Urinary bladder (tissue), 4 donors: ENCODE measurements at places on chromosomes 7 and 10. TPM values are rescaled to one million over a fixed set of nuclear protein-coding genes. Genes with fewer than 3 reads are reported as not detected.
A peak's percentile ranks its signal among the peaks of the same experiment; 100 is the strongest.

Gene SLC25A28
- 28.5 TPM for total RNA-seq

GRCh38 chr10:103207141-103207540 is 14.1 kb upstream of the NT5C2 start:
- no peak for DNase-seq

Gene NUTM2D
- 1.5 TPM for total RNA-seq

Gene NEURL1
- 5.2 TPM for total RNA-seq

- DNase-seq, result no peak
These were observed 149.5 kb upstream of the LRGUK start for GRCh38 chr7:133977409-133978274.

DNA sequence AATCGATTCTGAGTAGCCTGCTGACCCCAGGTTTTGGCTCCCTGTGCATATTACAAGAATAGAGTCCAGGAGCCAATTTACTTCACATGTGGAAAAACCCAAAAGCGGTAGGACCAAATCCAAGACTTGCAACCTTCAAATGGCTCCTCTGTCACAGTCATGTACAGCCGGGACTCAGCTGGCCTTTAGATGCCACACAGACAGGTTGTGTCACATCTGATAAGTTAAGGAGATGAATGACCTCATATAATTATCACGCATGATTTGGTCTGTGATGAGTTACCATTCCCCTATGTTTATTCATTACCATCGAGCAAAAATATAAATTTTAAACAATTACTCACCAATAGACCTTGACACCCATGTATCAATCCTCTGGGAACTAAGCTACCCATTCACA is 14.2 kb downstream of the CACNA2D1 start:
- DNase-seq, result no peak

Gene UCN3
- not detected for total RNA-seq

DNA sequence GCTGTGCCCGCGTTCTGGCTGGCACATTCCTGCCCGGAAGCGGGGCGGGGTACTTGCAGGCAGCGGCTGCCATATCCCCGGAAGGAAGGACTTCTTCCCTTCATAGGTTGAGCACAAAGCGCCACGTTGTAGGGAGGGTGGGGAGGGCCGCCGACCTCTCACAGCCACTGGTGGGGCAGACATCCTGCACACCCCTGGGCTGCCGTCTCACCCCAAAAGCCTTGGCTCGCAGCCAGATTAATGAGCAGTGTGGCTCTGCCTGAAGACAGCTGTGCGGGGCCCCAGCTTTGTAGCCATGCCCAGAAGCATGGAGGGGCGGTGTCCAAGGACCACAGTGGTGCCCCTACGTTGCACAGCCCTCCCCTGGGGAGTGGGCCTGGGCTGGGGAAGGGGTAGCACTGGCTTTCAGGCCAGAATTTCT is 54.3 kb upstream of the DPYSL4 start:
- no peak for DNase-seq

DNA sequence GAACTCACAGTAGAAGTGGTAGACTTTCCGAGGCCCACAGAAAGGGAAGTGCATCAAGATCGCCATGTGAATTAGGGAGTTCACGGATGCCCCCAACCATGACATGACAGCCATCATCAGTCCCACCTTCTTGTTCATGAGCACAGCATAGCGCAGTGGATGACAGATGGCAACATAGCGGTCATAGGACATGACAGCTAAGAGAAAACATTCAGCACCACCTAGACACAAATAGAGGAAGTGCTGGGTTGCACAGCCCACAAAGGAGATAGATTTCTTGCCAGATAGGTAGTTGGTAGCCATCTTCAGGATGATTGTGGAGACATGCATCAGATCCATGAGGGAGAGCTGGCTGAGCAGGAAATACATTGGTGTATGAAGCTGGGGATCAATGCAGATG is 342 bp downstream of the OR2AE1 start:
- no peak for DNase-seq

Gene SPDYE2
- total RNA-seq, result 0.16 TPM

DNA sequence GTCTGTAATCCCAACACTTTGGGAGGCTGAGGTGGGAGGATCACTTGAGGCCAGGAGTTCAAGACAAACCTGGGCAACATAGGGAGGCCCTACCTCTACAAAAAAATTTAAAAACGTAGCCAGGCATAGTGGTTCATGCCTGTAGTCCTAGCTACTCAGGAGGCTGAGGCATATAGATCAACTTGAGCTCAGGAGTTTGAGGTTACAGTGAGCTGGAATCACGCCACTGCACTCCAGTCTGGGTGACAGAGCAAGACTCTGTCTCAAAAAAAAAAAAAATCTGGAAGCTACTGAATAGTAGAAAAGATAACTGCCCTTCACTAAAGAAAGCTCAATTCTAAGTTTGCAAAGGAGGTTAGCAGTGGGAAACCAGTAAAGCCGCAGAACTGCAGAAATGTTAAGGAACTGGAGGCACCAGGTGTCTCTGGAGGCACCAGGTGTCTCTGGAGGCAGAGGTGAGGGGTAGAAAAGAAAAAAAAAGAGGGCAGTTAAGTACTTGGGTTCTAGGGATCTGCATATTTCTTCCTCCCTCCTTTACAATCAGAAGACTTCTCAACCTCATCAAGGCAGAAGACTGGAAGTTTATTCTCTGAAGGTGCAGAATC is 56.5 kb downstream of the RNLS start:
- DNase-seq, result no peak

Gene EN2
- total RNA-seq, result not detected

Gene ITGB8
- 106 TPM for total RNA-seq

- no peak for DNase-seq
These were observed 81.9 kb upstream of the BTBD16 start for GRCh38 chr10:122189185-122189584.

DNA sequence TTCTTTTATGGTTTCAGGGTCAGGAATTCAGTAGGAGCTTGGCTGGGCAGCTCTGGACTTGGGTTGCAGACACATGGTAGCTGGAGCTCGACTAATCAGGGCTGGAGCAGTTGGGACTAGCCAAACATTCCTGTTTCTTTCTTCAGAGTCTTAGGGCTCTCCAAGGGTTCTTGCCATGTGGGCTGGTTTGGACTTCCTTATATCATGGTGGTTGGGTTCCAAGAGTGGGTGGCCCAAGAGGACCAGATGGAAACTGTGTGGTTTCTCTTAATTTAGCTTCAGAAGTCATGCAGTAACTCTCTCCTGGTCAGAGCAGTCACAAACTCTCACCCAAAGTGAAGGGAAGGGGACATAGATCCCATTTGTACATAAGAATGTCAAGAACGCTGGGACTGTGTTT is 270.1 kb upstream of the FZD1 start:
- DNase-seq, result no peak

GRCh38 chr7:16985621-16986020 is 103.8 kb upstream of the AGR3 start:
- no peak for DNase-seq

DNA sequence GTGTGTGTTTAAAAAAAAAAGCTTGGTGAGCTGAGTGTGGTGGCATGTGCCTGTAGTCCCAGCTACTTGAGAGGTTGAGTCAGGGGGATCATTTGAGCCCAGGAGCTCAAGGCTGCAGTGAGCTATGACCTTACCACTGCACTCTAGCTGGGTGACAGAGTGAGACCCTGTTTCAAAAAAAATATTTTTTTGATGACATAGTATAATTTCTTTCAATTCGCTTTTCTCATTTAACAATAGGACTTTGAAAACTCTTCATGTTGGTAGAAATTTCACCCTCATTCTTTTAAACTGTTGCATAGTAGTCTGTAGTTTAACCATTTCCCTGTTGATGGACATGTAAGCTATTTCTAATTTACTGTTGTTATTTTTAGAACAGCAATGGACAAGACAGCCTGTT is 55.7 kb upstream of the EXOC6 start:
- no peak for DNase-seq

Gene ADRA2A
- total RNA-seq, result 3.6 TPM

GRCh38 chr7:36264123-36264801 is 111.2 kb downstream of the EEPD1 start:
- no peak for DNase-seq

Gene MTURN
- total RNA-seq, result 55.6 TPM

- no peak for DNase-seq
These were observed 24.0 kb upstream of the CSGALNACT2 start for GRCh38 chr10:43114088-43114742.

Gene CPVL
- 14.4 TPM for total RNA-seq

Gene LBX1
- not detected for total RNA-seq

DNA sequence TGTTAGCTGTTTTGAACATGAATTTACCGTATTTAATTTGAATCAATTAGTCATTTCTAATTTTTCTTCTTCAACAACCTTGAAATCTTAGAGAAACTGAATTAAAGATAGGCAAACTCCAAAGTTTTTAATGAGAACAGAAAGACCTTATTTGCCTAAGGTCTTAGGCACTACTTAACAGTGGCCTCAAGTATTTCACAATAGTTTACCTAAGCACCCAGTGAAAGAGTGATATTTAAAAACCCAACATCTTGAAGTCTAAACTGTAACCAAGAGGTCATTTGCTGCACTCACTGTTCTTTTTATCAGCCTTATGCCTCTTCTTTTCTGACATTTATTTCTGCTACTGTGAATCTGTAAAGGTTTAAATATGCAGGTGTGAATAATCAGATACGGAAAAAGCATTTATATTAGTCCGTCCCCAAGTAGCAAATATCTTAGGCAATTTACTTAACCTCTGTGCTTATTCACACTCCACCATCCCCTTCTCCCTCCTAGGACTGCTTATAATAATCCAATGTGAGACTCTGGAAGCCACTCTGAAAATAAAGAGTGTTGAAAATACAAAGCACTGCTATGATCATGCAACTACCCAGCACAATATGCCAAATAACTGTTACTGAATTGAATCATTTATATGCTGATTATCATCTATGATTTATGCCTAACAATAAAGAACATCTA is 105.7 kb downstream of the ELAPOR2 start:
- DNase-seq, result no peak

Gene EGR2
- 2.3 TPM for total RNA-seq

Gene MINPP1
- 23.1 TPM for total RNA-seq

GRCh38 chr10:57986422-57986821 is 281.3 kb downstream of the IPMK start:
- DNase-seq, result no peak

Gene ASB10
- not detected for total RNA-seq

- no peak for DNase-seq
These were observed 9.4 kb downstream of the SCRN1 start for GRCh38 chr7:29980151-29980550.

DNA sequence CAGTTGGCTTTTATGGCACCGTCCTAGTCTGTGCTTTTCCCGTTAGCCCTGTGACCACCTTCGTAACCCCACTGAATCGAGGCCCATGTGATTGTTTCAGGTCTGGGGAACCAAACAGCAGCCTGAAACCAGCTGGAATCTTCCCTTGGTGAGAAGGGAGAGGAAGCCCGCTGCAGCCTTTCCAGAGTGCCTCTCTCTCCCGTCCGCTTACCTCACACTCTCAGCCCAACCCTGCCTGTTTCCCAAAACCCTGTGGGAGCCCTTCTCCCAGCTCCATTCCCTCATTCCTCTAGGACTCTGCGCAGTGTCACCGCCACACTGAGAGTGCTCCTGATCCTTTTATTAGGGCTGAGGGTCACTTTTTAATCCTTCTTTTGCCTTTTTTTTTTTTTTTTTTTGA is 139.6 kb downstream of the WDR37 start:
- no peak for DNase-seq

DNA sequence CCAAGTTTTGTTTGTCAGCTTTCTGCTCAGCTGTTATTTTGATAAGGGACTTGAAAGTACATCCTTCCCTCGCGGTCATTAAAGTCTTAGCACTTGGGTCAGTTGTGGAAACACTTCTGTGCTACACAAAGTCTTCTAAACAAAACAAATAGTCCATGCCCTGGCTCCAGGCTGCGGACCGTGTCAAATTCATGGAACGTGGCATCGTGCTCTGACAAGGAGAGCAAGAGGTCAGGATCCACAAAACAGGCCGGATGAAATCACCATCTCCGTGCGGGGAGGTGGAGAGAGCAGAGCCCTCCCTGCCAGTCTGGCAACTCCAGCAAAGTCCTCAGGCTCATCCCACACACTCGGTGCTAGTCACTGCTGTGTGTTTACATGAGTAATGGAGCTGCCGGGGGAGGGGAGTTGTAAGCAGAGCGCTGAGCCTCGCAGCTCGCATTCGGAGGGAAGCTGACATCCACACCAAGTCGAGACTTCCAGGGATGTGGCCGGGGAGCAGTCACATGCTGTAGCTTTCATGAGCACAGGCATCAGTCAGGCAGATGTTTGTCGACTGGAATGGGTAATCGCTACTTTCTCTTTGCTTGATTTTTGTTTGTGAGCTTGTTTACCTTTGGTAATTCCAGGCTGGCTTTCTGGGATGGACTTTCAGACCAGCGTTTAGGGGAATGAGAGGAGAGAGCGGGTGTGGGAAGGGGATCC is 147.6 kb downstream of the ARID5B start:
- peak; percentile 76 for DNase-seq

Gene SFXN4
- 16.1 TPM for total RNA-seq

GRCh38 chr10:80046629-80047441 is 31.6 kb upstream of the TMEM254 start:
- DNase-seq, result no peak

Gene SHH
- total RNA-seq, result 13.8 TPM

Gene CYP2C9
- not detected for total RNA-seq

DNA sequence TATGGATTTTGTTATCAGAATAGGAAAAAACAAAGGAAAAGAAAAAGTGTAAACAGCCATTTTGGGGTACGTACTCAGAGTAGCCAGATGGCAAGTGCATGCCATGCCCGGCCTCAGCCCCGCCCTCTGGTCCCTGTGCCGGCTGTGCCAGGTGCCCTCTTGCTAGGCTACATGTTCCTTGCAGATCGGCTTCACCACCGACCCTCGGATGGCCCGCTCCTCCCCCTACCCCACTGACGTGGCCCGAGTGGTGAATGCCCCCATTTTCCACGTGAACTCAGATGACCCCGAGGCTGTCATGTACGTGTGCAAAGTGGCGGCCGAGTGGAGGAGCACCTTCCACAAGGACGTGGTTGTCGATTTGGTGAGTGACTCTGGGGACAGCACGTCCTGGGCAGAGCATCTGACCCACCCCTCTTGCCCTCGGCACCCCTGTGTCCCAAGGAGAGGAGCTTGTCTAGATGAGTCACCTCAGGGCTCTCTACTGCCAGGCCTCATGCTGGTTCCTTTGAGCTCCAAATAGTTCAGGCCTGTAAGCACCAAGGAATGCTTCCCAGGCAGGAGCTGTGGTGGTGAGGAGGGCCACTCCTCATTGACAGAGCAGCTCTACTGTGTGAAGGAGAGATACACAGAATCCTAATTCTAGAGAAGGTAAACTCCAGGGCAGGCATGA is 54.9 kb upstream of the ZMIZ2 start:
- DNase-seq, result no peak

Gene ACTR3C
- 6.5 TPM for total RNA-seq

DNA sequence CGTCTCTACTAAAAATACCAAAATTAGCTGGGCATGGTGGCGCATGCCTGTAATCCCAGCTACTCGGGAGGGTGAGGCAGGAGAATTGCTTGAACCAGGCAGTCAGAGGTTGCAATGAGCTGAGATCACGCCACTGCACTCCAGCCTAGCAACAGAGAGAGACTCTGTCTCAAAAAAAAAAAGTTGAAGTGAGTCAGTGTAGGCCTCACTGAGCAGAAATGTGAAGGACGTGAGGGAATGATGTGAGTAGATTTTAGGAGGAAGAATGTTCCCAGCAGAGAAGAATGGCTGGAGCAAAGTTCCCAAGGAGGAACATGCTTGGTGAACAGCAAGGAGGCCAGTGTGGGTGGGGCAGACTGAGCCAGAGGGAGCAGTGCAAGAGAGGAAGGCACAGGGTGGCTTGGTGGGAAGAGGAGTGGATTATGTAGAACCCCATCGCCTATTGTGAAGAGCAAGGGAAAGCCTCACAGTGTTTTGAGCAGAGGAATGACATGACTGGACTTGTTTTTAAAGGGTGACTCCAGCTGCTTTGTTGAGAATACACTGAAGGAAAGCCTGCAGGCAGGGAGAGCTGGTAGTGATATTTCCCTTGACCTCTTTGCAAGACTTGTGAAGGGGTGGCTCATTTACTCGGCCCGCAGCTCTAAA is 708.7 kb downstream of the SUGCT start:
- DNase-seq, result no peak

Gene CCDC146
- total RNA-seq, result 25.7 TPM

Gene FGFR2
- total RNA-seq, result 61.9 TPM
